ENCODE measurements at places on chromosomes 11 and 22.

DNA sequence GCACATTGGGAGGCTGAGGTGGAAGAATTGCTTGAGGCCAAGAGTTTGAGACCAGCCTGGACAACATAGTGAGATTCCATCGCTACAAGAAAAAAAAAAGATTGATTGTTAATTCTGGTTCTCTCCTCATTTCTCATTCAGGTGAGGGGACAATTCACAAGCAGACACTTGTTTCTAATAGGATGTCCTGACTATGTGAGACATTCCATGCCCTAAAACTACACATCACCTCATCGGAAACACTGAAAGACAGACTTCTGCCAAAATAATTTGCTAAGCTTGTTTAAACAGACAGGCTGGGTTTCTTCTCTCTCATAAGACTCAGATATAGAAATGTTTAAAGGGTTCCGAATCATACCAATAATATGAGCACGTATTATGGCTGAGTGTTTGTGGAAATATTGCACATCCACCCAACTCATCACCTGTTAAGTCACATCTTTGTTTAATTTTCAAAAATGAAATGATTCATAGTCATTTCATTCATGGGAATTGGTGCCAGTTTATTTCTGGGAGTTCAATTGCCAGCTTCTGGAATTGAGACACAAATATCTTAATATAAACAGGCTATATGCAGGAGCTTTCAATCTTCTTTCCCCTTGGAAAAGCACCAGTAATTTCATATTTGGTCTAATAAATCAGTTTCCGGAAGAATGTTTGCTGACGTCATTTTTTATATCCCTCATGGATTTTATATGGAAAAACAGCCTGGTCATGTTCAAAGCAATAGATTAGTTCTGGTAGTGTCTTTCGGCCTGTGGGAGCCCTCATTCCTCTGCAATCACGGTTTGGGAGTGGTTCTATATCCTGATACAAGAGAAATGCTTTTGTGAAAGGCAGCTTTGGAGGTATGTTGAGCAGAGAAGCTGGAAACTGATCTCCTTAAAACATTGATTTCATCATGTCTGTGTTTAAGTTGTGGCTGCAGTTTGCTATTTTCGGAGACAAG lies 87.0 kb downstream of the BDNF start:
- DNase-seq: no peak

DNA sequence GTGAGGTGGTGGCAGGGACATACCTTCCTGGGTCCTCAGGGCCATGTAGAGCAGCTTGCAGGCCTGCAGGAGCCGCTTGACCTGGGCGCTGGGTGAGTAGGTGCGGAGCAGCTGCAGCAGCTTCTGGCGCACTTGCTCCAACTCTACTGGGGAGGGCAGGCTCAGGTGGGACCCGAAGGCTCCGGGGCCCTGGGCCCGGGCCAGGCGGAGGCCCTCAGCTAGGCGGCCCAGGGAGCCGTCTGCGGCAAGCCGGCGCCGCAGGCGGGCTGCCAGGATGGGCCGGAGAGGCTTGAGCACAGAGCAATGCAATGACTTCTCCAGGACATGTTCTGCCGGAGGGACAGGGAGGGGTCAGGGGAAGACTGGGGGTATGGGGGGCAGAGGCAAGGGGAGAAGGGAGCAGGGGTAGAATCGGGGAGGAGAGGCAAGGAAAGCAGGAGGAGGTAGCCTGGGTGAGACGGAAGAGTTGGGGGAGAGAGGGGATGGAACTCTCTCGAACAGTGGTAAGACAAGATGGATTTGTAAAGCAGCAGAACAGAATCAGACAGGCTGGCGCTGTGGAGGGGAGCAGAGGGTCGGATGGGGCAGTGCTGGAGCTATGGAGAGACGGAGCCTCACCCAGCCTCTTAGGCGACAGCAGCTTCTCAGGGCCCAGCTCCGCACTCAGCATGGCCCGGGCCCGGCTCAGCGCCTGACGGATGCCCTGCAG lies 2.2 kb downstream of the RIN1 start:
- DNase-seq: no peak

DNA sequence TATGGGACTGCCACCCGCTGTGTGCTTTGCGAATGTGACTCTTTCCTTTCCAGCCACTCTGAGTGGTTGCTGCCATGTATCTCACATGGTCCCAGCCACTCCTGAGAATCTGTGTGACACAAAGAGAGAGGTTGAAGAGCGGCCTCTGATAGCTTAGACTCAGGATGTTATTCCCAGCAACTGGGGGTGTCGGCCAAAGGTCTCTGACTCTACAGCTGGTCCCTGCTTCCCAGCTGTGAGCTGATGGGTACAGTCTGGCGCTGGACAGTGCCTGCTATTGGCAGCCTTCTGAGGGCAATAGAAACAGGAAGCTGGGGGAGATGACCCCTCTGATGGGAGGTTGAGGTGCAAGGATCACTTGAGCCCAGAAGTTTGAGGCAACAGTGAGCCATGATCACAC lies 105.1 kb downstream of the RRAS2 start:
- DNase-seq: no peak

- no peak for DNase-seq
Observed at GRCh38 chr22:38953577-38954413, 3.6 kb upstream of the APOBEC3A start.

DNA sequence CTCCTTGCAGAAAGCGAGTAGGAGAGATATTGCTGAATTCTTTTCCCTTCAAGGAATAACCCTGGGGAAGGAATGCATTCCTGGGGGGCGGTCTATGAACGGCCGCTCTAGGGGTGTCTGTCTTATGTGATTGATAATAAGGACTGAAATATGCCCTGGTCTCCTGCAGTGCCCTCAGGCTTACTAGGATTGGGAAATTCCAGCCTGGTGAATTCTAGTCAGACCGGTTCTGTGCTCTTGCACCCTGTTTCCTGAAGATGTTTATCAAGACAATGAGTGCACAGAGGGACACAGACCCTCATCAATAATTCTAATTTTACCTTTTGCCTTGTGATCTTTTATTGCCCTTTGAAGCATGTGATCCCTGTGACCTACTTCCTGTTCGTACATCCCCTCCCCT lies 140.7 kb downstream of the LUZP2 start:
- no peak for DNase-seq

DNA sequence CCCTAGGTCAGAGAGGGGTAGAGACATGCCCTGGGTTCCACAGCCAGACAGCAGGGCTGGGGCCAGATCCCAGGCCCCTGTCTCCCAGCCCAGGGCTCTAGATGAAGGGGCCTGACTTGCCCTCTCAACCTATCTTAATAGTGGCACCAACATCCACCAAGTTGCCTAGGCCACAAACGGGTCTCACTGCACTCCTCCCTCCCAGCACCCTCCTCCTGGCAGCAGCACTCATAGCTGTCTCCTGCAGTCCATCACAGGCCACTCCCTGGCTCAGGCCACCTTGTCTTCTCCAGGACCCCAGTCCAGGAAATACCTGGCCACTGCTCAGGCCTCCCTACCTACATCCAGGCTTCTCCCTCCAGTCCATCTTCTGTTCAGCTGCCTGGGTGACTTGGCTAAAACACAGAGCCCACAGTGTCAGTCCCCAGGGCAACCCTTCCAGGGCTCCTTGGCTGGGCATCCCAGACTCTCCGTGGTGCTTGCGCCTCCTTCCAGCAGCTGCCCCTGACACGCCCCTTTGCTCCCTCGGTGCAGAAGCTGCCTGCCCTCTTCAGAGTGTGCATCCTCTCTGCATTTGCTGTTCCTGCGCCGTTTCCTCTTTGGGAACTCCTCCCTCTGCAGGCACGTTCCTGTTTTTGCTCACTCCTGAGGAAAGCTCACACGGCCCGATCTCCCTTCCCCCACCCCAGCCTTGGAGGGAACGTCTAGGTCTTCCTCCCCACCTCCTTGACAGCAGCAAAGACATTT lies 40.5 kb downstream of the LRRC32 start:
- DNase-seq: peak; percentile 11

DNA sequence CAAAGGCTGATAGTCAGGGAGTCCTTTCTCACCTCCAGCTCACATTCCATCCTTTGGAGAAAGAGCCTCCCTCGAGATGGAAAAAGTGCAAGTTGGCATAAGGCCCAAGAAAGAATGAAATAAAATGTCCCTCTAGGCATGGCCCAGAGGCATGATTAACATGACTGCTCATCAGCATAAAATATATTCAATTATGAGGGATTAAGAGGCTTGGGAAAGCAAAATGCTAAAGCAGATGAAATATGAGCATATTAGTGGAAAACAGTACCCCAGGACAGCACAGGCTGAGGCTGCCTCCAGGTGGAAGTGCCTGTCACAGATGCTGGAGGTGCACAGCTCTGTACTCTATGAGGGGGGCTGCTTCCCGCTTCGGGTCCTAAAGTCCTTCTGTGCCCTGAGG lies 347.8 kb upstream of the PLET1 start:
- no peak for DNase-seq

DNA sequence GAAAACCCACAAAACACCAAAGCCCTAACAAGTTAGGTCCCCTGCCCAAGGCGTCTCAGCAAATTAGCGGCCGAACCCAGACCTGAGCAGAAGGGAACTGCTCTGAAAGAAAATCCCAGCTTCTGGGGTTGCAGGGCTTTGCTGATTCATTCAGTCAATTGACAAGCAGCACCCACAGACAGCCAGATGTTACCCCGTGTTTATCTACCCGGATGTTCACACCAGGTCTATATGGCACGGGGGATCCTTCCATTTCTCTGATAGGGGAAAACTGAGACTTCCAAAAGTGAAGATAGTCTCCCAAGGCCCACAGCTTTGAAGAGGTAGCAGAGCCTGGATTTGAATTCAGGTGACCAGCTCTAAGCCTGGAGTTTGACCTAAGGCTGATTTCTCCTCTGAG lies 14.0 kb upstream of the OAF start:
- no peak for DNase-seq

- DNase-seq: no peak
Observed at GRCh38 chr11:1060852-1061616, 13.6 kb upstream of the MUC2 start.

DNA sequence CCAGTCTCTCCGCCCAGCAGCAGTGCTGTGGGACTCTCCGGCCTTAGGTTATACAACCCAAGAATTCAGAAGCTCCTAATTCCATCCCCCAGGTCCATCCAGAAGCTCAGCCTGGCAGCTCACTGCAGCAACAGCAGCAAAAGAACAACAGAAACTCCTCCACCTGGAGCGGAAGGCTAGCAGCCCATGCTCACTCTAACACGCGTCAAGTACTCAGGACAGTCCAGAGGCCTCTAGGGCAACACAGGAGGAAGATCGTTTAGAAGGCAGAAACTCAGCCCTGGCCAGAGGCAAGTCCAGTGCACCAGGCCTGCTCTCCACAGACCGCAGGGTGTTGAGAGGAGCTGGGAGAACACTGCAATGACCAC lies 17.1 kb downstream of the PLA2G6 start:
- no peak for DNase-seq

- peak; percentile 69 for DNase-seq
Observed at GRCh38 chr11:45105233-45105983, 41.0 kb upstream of the PRDM11 start.

DNA sequence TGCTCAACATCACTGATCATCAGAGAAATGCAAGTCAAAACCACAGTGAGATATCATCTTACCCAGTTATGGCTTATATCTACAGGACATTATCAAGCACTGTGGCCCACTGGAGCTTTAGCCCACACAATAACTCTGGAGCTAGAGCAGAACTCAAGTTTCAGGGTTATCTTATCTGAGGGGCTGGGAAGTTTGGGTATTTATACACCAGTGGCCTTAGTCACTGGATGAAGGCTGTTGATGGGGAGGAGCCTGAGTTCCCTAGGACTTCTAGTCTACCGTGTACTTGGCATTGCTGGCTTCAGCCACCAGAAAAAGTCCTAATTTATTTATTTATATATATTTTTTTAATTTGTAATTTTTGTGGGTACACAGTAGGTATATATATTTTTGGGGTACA lies 19.3 kb downstream of the HSD17B12 start:
- DNase-seq: no peak

DNA sequence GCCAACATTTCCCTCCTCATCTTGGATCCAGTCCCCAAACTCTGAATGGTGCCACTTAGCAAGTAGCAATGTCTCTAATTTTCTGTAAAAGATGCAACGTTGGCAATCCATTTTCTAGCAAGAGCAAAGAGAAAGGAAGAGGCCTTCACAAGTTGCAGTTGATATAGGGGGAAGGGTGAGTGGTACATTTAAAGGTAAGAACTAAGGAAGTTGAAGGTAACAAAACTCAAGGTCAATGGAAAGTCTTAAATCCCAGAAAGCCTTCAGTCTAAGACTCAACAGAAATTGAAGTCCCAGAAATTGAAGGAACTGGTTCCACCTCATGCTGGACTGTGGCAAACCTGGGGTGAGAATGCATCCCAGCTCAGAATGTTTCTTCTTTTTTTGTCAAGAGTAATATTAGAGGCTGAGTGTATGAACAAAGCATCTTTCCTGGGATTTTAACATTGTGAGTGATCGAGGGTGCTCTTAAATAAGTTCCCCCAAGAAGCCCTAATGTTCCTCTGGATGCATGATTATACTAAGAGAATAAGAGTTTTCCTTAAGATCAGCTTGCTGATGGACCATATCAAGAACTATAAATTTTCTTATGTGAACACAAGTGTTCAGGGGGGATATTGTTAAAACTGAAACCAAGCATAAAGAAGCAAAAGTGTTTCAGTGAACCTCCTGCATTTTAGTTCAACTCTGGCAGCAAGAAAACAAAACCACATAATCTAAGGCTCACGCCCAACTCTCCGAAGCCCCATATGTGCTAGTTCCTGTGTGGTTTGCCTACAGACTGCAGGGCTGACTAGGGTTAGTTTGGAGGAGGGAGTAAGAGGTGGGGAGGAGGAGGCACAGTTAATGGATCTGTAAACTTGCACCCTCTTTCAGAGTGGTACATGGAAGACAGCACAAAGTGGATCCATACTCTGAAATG lies at the start of gene GRAP2:
GRAP2 (plus strand) TSS at position 779 of the 922 bp plus-strand sequence. CDS start 46,023 bp downstream, outside the sequence.
- DNase-seq: no peak

GRCh38 chr11:76640501-76640900 lies 30.0 kb downstream of the LRRC32 start:
- no peak for DNase-seq

- DNase-seq: no peak
Observed at GRCh38 chr11:9639985-9640384, 23.9 kb upstream of the SWAP70 start.

DNA sequence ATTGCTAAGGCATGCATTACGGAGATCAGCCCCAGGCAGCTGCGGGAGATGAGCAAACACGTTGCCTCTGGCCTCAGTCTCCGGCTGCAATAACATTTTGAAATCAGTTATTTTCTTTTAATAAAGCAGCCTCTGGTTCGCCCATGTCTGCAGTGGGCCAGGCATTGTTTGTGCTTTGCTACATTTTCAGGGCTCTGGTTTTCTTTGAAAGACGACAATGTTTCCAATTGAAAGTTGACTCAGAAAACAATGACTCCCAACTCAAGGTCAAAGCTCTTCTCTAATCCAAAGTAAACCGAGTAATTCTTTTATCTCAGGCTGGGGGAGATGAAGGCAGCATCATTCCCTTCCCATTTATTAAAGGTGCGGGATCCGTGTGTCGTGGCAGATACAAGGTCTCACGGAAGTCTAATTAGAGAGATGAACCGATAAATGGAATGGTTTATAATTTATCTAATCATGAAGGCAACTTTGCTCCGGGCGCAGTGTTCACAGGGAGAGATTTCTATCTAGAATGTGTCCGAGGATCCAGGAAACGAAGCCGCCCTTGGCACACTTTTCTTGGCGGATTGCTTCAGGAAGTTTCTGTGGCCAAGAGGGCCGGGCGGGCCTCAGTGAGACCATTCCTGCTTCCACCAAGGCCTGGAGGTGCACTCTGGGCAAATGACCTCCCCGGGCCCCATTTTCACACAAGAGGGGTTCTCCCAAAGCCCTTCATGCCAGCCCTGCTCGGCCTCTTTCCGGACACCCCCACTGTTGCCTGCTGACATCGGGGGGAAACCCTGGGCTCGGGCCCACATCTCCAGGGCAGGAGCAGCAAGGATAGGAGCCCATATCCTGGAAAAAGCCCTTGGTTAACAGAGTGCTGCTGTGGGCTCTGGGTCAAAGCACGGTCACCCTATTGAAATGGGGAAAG lies 811.4 kb downstream of the BRD1 start:
- DNase-seq: no peak

GRCh38 chr11:101816613-101817012 lies 98.2 kb upstream of the CEP126 start:
- DNase-seq: no peak
